ENCODE measurements at places on chromosomes 4 and X.
A peak's percentile ranks its signal among the peaks of the same experiment; 100 is the strongest.

- DNase-seq, result no peak
Measured at GRCh38 chrX:20382082-20382481, 115.4 kb upstream of the RPS6KA3 start.

DNA sequence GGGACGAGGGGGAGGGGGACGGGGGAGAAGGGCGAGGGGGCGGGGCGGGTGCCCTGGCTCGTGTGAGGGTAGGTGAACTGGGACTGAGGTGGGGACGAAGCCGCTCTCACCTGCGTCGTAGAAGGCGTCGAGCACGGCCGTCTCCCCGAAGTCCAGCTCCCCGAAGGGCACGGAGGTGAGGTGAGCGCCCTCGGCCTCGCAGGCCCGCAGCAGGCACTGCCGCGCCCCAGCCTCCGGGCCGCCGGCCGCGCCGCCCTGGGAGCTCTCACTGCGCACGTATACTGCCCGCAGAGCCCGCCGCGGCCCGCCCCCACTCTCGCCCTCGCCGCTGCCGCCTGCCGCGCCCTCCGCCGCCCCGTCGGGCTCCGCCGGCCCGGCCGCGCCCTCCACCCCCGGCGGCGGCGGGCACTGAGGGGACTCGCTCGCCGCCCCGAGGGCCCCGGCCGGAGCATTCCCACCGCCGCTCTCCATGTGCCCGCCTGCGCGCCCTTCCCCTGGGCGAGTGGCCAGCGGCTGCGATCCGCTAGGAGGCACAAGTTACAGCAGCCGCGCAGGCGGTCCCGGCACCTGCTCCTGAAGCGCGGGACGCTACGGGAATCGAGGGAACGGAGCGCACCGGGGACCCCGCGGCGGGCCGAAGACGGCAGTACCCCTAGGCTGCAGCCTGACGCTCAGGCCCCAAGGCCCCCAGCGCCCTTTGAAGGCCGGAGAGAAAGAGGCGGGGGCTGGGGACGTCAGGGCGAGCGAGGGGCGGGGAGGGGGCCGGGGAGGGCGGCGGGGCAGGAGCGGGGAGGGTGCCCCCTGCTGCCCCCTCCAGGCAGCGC is at the start of gene MAP3K15:
Gene MAP3K15 (minus strand): TSS at position 718 of the 824 bp plus-strand sequence. CDS start 247 bp downstream, at position 471.
- DNase-seq, result peak; percentile 41

DNA sequence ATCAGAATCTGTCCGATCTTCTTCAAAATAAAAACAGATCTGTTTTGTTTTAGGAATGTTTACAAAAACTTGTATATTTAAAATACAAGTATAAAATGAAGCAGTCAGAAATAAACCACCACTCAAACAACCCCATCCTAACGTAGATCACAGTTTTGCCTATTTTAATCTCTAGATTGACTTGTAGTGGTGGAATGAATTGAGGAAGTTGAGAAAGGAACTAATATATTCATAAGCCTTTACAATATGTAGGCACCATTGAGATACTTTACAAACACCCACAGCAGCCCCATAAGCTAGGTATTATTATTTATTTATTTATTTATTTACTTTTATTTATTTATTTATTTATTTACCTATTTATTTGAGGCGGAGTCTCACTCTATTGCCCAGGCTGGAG is 52.3 kb upstream of the KLF3 start:
- no peak for DNase-seq

GRCh38 chr4:133150486-133151340 is 1.6 kb downstream of the PCDH10 start:
- DNase-seq, result peak; percentile 4

- peak; percentile 23 for DNase-seq
Measured at GRCh38 chrX:41921492-41922430, 1.6 kb downstream of the CASK start.

- no peak for DNase-seq
Measured at GRCh38 chr4:129429581-129430320, 333.8 kb downstream of the C4orf33 start.

GRCh38 chr4:113292371-113293042 is 243.1 kb downstream of the ANK2 start:
- DNase-seq, result no peak

GRCh38 chrX:20374900-20375438 is 108.3 kb upstream of the RPS6KA3 start:
- no peak for DNase-seq

GRCh38 chr4:37383579-37384229 is 139.2 kb downstream of the NWD2 start:
- DNase-seq, result peak; percentile 48

- no peak for DNase-seq
Measured at GRCh38 chr4:60500810-60501209, 699.3 kb upstream of the ADGRL3 start.

- peak; percentile 47 for DNase-seq
Measured at GRCh38 chr4:184838249-184839074, 12.7 kb upstream of the ACSL1 start.

- peak; percentile 17 for DNase-seq
Measured at GRCh38 chr4:76989391-76990061, 40.0 kb downstream of the SEPTIN11 start.

DNA sequence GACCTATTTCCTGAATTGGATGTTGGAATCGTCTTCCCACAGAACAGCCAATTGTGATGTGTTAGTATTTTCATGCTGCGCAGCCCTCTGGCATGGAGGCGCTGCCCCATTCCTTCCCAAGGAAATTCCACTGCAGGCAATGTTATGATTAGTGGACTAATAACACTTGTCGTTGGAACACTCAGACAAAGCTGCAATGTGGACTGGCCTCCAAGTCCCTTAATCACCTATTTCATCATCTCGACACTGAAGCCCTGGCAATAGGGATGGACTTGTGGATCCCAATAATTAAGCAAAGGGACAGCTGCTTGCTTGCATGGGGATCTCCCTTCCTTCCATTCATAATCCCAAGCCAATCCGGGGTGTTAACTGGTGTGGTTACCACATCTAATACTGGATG is 78.8 kb upstream of the PLAC1 start:
- DNase-seq, result no peak

DNA sequence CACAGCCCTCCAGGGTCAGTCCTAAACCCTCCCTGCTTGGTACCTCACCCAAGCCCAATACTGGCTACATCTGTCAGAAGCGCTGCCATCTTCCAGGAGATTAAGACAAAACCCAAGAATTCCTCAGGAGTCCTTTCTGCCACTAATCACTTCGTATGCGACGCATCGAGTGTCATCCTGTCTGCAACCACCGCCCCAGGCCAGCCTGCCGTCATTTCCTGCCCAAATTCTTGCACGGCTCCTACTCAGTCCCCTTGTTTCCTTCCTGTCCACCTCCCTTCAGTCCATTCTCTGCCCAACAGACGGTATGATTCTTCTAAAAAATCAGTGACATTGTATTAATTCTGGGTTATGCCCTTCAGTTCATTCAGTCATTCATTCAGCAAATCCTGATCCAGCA is 113.6 kb downstream of the NFKB1 start:
- DNase-seq, result no peak

- peak; percentile 43 for DNase-seq
Measured at GRCh38 chr4:68342134-68342533, 7.8 kb downstream of the YTHDC1 start.

DNA sequence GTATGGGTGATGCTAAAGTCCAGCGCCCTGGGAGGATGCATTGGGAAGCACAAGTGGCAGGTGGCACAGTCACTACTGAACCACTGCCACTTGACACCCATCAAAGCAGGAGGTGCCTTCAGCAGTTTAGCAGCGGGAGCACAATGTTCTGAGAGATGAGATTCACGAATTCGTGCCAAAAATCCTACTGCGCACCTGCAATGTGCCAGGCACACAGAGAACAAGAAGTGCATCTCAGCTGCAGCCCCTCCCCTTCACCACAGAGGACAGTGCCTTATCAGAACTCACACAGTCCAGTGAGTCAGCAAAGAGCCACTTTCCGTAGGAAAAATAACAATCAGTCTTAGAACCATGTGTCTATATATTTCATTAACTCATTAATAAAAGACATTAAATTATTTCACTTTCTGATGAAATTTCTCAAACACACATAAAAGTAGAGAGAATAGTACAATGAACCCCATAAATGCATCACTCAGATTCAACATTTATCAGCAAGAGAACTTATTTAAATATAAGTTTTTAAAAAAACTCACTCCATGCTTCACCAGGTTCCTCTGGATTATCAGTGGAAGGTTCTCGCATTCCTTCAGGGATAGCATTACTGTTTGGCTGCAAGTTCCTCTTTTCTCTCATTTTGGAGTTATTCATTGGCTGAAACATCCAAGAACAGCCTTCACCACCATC is 47.0 kb downstream of the BEND2 start:
- DNase-seq, result peak; percentile 87

DNA sequence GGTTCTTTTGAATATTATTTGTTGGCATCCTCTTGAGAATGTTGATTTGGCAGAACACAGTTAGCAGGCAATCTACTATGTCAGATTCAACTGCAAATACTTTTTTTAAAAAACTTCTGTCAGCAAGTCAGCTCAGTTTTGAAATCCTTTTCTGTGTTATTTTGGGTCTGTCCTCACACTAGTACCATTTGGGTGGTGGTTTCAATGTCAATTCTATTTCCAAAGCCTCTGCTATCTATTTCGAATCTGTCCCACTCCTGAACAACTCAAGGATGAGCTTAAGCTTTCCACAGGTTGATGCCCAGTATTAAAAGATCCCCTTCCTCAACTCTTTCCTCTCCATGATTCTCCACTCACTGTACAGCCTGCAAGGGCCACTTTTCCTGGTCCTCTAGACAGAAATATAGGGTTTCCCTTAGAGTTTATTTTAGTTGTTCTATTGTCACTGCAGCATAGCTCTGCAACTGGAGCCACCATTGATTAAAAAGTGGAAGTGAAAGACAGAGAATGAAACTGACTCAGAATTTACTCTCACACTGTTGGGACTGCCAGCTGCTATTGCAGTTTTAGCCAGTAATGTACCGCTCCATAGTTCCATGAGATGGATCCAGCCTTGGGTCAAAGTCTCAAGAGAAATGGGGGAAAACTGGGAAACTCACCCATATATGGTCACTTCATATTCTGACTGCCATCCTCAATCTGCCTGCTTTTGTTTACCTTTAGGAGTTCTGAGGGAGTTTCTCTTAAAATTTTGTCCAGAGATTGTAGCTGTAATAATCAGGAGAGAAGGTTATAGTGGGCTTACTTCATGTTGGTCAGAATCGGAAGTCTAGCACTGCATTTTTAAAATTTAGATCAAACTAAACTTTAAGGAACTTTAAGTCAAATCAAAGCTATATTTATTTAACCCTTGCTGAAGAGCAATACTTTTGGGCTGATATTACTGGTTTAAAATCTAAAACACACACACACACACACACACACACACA is 14.6 kb downstream of the HDX start:
- DNase-seq, result no peak

- no peak for DNase-seq
Measured at GRCh38 chrX:119407681-119408080, 8.5 kb downstream of the SLC25A43 start.

DNA sequence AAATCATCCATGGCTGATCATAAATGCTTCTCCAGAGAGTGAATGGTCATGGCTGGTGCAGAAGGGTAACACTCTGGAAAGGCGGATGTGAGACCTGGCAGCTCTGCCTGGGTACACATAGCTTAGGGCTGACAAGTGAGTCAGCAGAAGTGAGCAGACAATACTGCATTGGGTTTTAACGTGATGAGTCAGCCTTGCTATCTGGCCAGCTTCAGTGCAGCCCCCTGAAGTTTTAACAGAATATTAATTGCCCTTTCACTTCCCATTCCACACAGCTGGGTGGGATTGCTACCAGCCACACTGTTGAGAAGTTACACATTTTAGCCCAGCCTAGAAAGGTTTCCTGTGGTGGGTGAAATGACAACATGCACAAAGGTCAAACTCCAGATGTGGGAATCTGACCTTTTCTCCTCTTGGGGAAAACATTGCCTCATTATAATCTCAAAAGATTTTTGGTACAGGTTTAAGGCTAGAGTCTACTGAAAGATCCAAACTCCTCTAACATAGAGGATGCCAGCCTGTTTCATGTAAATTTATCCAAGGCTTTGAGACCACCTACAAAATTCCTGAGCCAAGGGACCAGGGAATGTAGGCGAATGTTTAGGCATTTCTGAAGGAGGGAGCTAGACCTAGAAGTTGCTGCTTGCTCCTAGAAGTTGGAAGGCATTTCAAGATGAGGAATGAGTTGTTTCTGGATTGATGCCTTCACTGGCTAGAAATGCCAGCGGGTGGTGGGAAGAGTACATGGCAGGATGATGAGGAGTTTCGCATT is 230.3 kb upstream of the PGRMC2 start:
- peak; percentile 93 for DNase-seq

DNA sequence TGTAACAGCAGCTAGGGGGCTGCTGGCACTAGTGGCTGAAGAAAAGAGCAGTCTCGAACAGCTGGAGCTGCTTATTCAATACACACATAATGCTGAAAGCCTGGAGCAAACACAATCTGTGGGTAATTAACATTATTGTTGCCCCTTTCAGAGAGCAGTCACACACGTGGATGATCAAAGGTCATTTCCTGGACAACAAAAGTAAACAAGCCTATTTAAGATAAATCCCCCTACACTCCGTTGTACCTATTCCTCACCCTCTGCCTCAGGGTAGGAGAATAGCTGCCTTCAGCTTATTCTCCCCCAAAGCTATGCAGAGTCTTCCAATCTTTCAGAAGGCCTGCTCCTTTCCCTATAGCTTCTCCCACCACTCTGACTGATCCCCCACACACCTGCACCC is 803.9 kb downstream of the C4orf33 start:
- DNase-seq, result no peak

DNA sequence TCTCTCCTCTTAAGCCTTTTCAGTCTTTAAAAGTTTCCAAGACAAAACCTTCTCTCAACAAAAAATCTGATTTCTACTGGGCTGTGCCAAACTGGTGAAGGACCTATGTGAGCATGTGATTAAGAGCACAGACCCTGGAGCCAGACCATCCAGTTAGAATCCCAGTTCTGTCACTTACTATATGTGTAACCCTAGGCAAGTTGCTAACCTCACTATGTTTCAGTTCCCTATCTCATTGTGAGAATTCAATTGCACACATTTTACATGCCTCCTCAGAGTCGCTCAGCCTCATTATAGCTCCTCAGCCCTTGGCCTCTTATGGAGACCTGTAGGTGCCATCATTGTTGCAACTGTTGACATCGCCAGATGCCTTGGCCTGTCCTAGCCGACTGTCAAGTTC is 54.1 kb upstream of the VEGFD start:
- DNase-seq, result no peak

Data from erythroblast (primary cell).